Activated CD4-positive, alpha-beta T cell treated with anti-CD3 and anti-CD28 coated beads, Interleukin-2, amount 10 ng/mL, durations not matched to agents 24 days and 14 days (primary cell): ENCODE measurements at places on chromosomes 7 and 10.
A peak's percentile ranks its signal among the peaks of the same experiment; 100 is the strongest.

- DNase-seq = peak; percentile 69
Measured at GRCh38 chr7:150516956-150517745, 2.5 kb downstream of the GIMAP7 start.

DNA sequence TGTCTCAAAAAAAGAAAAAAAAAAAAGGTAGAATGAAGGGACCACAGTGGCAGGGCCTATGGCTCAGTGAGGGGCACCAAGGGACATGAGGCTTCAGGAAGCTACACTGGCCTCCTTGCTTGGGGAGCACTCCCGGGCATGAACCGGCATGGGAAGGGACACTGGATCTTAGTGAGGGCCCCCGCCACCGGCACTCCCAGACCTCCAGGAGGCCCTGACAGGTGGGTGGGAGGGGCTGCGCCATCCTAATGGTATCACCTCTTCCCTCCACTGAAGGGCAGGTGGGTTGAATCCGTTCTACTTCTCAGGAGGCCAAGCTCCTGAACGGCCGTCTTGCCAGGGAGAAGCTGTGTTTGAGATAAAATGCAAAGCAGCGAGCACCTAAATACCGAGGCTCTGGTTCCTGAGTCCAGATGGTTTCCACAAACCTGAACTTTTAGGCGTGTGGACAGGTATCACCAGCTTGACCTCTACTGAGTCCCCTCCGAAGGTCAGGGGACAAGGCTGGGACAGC, 69.8 kb downstream of the C10orf143 start:
- no peak for DNase-seq

- DNase-seq = no peak
Measured at GRCh38 chr7:28771906-28772622, 186.1 kb downstream of the TRIL start.

DNA sequence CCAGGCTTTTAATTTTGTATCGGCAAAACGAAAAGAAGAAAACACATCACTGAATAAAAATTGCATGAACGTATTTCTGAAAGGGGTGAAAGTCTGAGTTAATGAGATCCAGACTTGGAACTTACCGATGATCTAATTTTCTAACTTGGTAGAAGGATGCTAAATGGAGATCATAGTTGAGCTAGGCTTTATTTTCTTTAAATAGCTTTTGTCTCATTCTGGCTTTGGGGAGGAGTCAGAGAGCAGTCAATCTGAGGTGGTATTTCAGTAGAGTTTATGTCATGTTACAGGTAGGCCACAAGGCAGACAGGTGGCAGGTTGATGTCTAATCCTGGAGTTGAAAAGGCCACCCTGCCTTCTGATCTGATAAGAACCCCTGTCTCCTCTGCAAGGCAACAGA, 161.9 kb downstream of the KIAA1217 start:
- DNase-seq = no peak

DNA sequence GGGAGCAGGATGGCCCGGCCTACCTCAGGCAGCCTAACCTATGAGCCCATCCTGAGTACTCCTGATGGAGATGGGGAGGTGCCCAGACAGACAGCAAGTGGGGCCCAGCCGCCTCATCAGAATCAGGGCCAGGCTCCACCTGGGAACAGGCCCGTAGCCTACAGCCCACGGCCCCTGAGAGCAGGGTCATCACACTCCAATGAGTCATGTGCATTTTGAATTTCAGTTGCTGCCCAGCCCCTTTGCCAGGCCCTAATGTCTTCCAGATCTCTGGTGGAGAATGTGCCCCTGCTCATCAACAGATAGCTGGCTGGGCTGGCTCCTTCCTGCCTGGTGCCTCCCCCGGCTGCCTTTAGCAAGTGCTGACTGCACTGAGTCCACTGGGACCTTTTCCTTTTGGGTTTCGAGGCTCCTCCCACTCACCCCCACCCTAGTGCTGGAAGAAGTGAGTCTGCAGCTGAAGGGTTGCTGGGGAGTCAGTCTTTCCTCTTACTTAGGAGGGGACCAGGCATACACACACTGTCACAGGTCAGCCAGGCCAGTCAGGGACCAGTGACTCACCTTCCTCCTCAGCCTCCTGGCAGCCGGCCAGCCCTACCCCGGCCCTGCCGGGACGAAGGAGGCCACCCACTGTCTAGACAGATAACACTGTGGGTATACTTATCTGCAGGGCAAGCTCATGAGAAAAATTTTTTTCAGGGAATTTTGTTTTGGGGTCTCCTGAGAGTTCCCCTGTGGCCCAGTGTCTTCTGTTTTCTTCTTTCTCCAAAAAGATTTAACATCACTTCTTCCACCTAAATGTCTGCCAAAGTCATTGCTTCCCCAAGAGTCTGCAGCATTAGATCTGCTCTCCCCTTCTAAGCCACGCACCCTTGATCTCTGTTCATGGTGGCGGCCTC, 9.1 kb upstream of the ASIC3 start:
- peak; percentile 76 for DNase-seq

- no peak for DNase-seq
Measured at GRCh38 chr10:52314822-52315552, 906 bp downstream of the DKK1 start.

DNA sequence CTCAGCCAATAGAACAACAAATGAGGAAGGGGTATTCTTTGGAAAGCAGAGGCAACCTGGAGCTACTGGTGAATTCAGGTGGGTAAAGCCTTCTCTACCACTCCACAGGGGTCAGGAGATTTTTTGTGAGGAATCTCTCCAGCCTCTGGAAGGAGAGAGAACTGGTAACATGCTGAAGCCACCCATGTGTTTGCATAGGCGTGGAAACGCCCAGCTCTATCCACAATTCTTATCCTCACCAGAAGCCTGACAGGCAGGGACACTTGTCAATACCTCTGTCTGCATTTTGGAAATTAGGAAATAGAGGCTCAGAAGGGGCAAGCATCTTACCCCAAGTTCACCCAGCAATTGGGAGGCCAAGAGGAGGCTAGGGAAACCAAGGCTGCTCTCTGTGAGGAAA, 133.7 kb downstream of the FGFR2 start:
- DNase-seq = no peak
